ENCODE measurements at places on chromosomes 1 and 21. TPM values are rescaled to one million over a fixed set of nuclear protein-coding genes. Genes with fewer than 3 reads are reported as not detected.
A peak's percentile ranks its signal among the peaks of the same experiment; 100 is the strongest.

The CFAP45 gene
- 1.6 TPM for total RNA-seq

GRCh38 chr1:217681806-217682205, 50.7 kb downstream of the SPATA17 start:
- no peaks in the 10 kb centered on the region for H3K36me3 ChIP-seq
- no peaks in the 10 kb centered on the region for H3K27me3 ChIP-seq

The RGS16 gene
- 1.5 TPM for total RNA-seq

DNA sequence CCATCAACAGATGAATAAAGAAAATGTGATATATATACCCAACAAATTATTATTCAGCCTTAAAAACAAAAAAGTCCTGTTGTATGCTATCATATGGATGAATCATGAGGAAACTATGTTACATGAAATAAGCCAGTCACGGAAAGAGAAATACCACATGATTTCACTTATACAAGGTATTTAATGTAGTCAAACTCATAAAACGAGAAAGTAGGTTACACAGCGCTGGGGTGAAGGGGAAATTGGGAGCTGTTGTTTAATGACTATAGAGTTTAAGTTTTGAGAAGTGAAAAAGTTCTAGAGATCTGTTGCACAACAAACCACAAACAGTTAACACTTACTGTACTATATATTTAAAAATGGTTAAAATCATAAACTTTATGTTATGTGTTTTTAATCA, 58.5 kb downstream of the SLC25A24 start:
- DNase-seq, result peak; percentile 89
- H3K4me1 ChIP-seq, result peaks cover 34% of the 10 kb centered on the region
- H3K4me3 ChIP-seq, result no peak overlapping the region
- H3K36me3 ChIP-seq, result peaks cover 25% of the 10 kb centered on the region
- no peaks in the 10 kb centered on the region for H3K27me3 ChIP-seq

- H3K36me3 ChIP-seq, result peaks cover 54% of the 10 kb centered on the region
- no peak overlapping the region for H3K4me3 ChIP-seq
- H3K27me3 ChIP-seq, result no peaks in the 10 kb centered on the region
- DNase-seq, result no peak
- H3K4me1 ChIP-seq, result peaks cover 14% of the 10 kb centered on the region
These were observed 3.1 kb downstream of the ETV3 start for GRCh38 chr1:157135070-157135469.

DNA sequence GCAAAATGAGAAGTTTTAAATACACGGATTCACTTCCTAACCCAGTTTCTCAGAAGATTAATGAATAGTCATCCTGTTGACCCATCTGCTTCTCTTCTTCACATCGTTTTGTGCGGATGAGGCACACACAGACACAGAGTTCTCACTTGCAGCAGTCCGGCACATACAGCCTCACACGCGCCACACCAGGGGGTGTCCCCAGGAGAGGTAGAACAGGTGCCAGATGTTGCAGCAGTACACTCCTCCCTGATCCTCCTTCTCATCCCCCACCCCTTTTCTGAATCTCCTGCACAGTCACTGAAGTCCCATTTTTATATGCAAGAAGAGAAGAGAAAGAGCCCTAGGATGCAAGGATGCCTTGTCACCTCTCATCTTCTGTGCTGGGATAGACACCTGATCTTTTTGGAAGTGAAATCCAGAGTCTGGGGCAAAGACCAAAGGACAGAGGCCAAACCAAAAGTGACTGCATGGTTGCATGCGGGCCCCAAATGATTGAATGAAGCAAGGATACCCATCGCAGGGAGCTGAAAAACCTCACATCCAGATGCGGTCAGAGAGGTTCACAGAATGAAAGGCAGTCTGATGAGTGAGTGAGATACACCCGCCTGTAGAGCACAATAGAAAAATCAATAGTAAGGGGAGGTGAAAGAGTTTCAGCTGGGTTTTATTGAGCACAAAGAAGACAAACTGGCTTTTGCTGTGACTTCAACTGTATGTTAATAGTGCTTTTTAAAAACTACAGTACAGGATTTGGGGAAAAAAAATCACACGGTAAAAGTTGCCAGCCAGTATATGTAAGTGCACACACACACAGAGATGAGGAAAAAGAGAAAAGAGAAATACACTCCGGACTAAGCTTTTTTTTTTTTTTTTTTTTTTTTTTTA, 28.9 kb downstream of the PBX1 start:
- H3K27ac ChIP-seq, result no peak overlapping the region
- no peaks in the 10 kb centered on the region for H3K36me3 ChIP-seq
- H3K4me1 ChIP-seq, result no peaks in the 10 kb centered on the region

DNA sequence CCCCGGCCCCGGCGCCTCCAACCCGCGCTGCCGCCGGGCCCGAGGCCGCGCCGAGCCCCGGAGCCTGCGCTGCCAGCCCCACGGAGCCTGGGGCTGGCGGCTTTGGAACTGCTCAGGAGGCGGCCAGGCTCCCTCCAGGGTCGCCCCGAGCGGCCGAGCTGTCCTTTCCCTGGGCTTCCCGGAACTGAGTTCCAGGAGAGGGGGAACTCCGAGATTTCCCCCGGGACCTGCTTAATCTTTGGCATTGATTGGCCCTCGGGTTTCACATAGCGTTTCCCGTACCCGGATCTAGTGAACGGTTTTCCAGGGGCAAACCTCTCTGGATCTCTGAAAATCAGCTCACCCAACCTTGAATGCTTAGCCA, 504 bp downstream of the H6PD start:
- peak; percentile 31 for DNase-seq
- peaks cover 3% of the 10 kb centered on the region for H3K4me1 ChIP-seq
- H3K36me3 ChIP-seq, result no peaks in the 10 kb centered on the region
- no peak overlapping the region for H3K27ac ChIP-seq
- H3K27me3 ChIP-seq, result no peaks in the 10 kb centered on the region

DNA sequence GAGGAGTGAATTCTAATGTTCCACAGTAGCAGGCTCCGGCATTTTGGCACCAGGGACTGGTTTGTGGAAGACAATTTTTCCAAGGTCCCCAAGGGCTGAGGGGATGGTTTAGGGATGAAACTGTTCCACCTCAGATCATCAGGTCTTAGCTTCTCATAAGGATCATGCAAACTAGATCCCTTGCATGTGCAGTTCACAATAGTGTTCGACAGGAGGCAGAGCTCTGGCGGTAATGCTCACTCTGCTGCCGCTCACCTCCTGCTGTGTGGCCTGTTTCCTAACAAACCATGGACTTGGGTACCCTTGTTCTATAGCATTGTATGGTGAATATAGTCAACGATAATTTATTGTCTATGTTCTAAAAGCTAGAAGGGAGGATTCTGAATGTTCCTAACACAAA, 16.6 kb downstream of the CRNN start:
- H3K4me3 ChIP-seq, result no peak overlapping the region
- H3K36me3 ChIP-seq, result no peaks in the 10 kb centered on the region
- peak; percentile 27 for DNase-seq
- H3K4me1 ChIP-seq, result no peaks in the 10 kb centered on the region
- H3K27ac ChIP-seq, result no peak overlapping the region
- H3K27me3 ChIP-seq, result peaks cover 11% of the 10 kb centered on the region

The MEX3A gene
- total RNA-seq, result 12.9 TPM

DNA sequence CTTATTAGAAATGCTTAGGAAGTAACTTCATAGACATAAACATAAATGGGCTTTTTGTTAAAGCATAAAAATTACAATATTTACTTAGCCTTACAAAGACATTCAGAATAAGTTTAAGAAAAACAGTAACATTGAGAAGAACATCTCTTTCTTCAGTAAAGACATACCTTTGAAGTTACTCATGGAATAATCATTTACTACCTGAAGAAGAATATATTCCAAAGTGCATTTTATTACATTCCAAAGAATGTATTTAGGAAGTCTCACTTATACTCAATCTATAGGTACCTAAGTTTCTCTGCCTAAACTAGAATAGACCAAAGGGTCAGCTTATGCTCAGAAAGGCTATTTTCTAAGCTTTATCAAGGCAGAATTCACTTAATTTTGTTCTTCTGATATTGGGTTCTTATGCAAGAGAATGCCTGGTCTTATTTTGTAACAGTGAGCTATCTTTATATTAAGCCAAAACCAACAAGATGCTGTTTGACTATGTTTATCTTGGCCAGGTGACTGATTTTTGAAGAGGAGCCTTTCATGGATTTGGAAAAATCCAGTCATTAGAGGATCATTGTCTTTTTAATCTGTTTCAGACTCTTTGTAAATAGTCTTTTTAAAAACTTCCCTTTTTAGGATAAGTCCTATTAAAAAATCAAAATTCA, 110.1 kb downstream of the OLFML2B start:
- peaks cover 33% of the 10 kb centered on the region for H3K4me1 ChIP-seq
- peak overlapping the region; percentile 25 for H3K27ac ChIP-seq
- H3K27me3 ChIP-seq, result no peaks in the 10 kb centered on the region

The C1orf52 gene
- 61.0 TPM for total RNA-seq

The DONSON gene
- total RNA-seq, result 29.2 TPM

- H3K27ac ChIP-seq, result no peak overlapping the region
- H3K27me3 ChIP-seq, result peaks cover 24% of the 10 kb centered on the region
- no peak for DNase-seq
- no peaks in the 10 kb centered on the region for H3K36me3 ChIP-seq
- H3K4me1 ChIP-seq, result no peaks in the 10 kb centered on the region
These were observed 47.9 kb downstream of the KLHDC7A start for GRCh38 chr1:18528616-18529015.

The KLF18 gene
- total RNA-seq, result not detected

The RNF223 gene
- total RNA-seq, result 147 TPM

DNA sequence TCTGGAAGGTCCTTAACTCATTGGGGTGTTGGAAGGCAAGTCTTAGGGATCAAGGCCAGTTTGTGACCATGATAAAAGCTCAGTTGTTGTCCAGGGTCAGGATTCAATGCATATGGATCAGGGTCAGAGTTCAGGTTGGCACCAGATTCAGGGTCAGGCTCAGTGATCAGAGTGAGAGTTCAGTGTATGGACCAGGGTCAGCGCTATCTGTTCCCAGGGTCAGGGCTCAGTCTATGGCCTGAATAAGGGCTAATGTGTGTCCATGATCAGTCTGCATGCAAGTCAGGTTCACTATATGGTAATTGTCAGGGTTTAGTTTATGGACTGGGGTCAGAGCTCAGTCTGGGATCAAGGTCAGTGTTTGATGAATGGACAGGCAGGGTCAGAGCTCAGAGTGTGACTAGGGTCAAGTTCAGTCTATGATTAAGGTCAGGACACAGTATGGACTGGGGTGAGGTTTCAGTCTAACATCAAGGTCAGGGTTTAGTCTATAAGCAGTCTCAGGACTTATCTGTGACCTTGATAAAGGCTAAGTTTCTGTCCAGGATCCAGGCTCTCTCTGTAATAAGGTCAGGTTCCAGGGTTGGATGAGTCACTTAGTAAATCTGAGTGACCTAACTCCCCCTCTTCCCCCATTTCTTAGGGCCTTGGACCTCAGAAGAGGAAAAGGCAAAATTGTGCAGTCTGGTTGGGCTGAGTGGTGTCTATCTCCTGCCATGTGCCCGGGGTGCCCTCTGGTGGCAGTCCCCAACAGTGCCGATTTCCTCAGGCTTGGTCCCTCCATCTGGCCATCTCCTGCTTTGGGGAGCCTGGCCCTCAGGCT, 23.8 kb downstream of the KNCN start:
- DNase-seq, result peak; percentile 79
- peaks cover 15% of the 10 kb centered on the region for H3K4me1 ChIP-seq
- H3K36me3 ChIP-seq, result no peaks in the 10 kb centered on the region
- H3K27ac ChIP-seq, result no peak overlapping the region
- H3K27me3 ChIP-seq, result no peaks in the 10 kb centered on the region
- no peak overlapping the region for H3K4me3 ChIP-seq

DNA sequence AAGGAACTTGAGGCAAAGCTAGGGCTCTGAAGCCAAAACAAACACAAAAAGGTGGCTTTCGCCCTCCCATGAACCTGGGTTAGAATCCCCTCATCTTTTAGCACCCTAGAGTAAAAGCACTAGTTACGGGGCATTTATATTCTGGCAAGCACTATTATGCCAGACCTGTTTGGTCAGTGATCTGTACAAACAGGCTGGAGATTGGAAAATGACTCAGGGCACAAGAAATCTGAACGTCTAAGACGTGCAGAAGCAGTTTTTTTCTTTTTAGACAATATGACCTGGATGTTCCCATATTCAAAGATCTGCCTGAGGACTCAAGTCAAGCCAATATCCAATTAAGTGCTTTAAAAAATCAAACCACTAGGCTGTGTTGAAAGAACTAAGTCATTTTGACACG, 3.0 kb downstream of the ZNF436 start:
- no peaks in the 10 kb centered on the region for H3K27me3 ChIP-seq
- H3K4me1 ChIP-seq, result peaks cover 26% of the 10 kb centered on the region
- peak; percentile 82 for DNase-seq
- peak overlapping the region; percentile 66 for H3K27ac ChIP-seq
- H3K36me3 ChIP-seq, result peaks cover 41% of the 10 kb centered on the region

DNA sequence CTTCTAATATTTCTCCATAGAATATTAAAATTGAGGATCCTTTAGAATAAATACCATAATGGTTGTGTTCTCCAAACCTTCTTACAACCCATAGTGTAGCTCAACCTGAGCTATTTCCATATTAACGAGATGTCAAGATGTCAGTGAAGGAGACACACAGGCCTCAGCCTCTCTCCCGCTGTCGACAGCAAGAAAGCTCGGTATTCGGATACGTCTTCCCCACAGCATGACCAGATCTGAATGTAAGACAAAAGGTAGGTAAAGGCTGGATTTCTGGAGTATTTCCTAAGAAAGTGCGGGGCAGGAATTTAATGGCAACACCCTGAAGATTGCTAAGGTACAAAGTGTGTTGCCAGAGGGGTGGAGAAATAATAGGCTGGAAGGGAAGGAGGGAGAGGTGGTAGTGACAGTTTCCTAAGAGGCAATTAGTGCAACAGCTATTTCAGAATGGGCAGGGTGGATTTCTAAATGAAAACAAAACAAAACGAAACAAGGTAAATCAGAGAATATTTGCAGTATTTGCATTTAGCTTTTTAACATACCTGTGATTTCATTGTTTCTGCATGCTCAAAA, 1.7 kb downstream of the ADSS2 start:
- H3K27me3 ChIP-seq, result no peaks in the 10 kb centered on the region
- H3K27ac ChIP-seq, result no peak overlapping the region
- peaks cover 27% of the 10 kb centered on the region for H3K36me3 ChIP-seq

The KIF17 gene
- 2.8 TPM for total RNA-seq

DNA sequence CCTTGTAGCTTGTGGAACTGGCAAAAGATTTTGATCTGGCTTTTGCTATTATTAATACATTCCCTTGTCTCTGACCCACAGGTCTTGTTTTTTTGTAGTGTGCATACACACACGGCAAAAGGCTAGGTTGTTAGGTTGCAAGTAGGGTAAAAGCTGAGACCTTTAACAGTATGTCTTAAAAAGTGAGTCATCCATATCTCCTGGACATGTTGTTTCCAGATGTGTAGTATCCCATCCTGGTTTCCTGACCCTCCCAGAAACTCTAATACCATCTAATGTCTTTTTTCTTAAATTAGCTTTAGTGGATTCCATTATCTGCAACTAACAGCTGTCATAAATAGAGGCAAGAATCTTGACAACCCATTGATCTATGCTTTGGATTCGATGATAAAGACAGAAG, 14.7 kb downstream of the OVGP1 start:
- H3K36me3 ChIP-seq, result no peaks in the 10 kb centered on the region
- no peak overlapping the region for H3K4me3 ChIP-seq
- H3K27me3 ChIP-seq, result no peaks in the 10 kb centered on the region
- no peak for DNase-seq
